ENCODE measurements at places on chromosomes 7 and 10.
A peak's percentile ranks its signal among the peaks of the same experiment; 100 is the strongest.

GRCh38 chr10:127928021-127928806 lies 21.3 kb downstream of the PTPRE start:
- DNase-seq: no peak

- no peak for DNase-seq
Measured at GRCh38 chr10:4651404-4652037, 174.5 kb upstream of the AKR1E2 start.

DNA sequence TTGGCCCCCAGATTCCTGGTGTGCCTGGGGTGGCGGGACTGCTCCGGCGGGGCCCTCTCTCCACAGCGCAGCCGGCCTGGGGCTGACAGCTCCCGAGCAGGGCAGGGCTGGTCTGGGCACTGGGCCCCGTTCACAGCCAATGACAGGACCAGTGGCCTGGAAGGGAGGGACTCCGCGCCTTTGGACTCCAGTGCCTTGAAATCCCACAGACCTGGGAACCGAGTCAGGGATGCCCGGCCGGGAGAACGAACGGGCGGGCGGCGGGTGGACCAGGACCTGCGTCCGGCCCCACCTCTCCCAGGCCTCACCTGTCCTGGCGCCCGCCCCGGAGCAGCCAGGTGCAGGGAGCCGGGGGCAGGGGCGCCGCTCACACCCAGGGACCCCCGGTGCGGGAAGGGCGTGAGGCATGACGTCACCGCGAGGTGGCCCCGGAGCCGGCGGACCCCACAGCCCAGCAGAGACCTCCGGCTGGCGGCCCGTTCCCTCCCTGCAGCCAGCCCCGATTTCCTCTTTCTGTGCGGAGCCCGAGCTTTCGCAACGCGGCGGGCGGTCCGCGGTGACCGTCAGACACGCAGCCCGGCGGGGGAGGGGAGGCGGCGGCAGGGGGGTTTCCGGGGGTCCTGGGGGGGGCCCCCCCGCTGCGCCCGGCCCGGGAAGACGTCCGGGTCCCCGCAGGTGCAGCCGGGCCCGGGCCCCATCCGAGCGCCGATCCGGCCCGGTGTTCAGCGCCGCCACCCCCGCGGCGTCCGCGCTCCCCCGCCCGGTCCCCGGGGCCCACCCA lies 743 bp downstream of the ADAP1 start:
- DNase-seq: peak; percentile 40

DNA sequence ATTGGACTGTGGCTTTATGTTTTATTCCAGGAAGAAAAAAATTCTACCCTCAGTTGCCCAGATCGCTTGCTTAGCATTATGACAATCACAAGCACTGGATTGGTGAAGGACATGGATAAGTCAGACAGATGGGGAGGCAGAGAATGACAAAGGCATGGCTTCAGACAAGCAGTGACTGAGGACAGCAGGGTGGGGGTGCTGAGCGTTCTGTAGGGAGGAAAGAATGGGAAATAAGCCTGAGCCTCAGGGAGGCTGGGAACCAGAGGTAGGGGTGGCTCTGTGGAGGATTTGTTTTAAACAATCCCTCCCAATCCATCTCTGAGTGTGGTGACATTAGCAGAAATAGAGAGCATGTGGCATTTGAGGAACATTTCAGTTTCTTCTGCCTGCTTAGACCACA lies 896.9 kb downstream of the CCSER2 start:
- DNase-seq: no peak

- DNase-seq: no peak
Measured at GRCh38 chr10:123635131-123635530, 31.0 kb upstream of the GPR26 start.

DNA sequence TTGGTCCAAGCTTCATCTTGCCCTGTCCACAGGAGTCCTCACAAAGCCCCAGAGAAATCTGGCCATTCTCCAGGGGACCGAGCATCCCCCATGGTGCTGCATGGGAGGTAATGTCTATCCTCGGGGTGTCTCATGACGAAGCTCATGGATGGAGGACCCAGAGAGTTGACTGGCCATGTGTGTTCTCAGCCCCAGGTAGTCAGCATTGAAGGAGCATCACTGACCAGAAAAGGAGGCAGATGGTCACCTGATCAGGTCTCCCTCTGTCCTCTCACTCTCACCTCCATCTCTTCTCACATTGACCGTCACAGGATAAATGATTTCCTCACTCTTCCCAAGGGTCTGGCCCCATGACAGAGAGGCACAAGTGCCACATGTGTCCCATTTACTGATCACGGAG lies 33.4 kb upstream of the GDF10 start:
- no peak for DNase-seq

DNA sequence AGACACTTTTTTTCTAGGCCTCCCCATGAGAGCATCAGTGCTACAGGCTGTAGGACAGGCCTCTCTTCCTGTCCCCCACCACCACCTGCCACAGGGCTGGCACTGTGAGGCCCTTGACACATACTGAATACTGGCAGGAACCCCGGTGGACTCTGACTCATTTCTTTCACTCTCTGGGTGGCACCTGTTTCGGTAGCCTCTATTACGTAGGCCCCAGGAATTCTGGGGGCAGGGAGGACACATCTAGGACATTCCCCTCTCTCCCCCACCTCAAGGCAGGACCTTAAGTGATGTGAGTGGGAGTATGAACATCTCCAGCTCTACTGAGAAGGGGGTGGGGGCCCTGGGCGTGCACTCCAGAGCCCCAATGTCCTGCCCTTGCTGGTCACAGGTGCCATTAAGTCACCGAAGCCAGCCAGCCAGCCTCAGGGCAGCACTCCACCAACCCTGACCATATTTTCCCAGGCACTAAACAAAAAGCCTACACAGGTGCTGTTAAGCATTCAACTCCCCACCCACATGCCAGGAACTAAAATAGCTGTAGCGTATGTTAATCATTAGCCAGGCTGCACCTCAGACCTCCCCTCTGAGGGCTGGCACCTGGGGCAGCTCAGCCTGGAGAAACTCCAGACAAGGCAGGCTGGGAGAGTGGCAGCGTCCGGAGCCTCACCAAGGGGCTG lies 8.9 kb downstream of the ANXA11 start:
- no peak for DNase-seq

- no peak for DNase-seq
Measured at GRCh38 chr10:44569193-44570091, 184.5 kb upstream of the CXCL12 start.

- no peak for DNase-seq
Measured at GRCh38 chr10:131788386-131788785, 112.4 kb upstream of the PPP2R2D start.

- DNase-seq: no peak
Measured at GRCh38 chr7:19747740-19748339, 25.6 kb downstream of the TMEM196 start.

- no peak for DNase-seq
Measured at GRCh38 chr7:70881167-70881847, 250.6 kb upstream of the GALNT17 start.

DNA sequence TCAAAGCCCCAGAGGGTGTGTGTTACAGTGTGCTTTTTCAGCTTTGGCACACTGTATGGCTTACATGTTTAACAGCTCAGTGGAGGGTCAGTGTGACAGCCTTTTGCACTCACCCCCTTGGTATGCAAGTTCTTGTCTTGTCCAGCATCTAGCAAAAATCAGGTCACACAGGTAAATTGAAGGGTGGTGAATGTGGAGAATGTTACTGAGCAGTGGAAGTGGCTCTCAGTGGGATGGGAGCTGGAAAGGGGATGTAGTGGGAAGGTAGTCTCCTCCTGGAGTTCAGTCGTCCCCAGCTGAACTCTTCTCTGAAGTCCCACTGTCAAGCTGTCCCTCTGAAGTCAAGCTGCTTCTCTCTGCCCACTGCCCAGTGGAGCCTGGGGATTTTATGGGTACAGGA lies 21.0 kb upstream of the C10orf90 start:
- DNase-seq: no peak

DNA sequence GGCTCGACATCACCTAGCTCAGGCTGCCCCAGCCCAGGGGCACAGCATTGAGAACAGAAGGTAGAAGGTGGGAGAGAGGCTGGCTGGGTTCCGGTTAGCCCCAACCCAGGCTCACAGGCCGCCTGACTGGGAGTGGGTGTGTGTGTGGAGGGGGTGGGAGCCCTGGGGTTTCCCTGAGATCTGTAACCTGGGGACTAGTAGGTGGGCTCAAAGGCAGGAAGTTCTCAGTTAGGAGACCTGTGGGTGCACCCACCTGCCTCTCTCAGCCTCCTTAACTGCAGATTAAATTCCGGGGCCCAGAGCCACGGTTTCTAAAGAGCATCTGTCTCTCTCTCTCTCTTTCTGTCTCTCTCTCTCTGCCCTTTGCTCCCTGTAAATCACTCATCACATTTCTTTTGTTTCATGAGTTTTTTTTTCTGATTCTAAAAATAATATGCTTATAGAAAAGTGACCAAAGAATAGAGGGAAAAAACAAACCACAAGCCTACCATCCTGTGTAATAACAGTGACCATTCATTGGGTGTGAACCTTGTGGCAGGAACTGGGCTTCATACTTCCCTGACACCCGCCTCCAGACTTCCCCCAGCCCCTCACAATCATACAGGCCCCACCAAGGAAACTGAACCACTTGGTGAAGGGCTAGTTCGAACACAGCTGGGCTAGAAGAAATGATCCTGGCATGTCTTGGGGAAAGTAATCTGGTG lies 83.4 kb upstream of the SMNDC1 start:
- no peak for DNase-seq

DNA sequence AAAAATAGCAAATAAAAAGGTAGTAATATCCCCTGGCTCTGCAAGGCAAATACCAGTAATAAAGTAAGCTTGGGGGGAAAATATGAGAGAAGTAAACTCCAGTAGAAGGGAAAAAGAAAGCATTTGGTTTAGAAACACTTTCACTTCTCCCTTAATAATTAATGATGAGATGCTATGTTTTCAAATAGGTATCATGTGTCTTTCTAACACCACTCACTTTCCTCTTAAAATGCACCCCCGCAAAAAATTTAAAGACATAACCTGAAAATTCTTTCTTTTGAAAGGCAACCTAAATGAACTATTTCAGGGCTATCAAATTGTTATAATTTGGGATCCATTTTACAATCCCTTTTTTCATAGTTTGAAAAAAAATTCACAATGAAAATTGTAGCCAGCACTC lies 240.3 kb downstream of the SNX10 start:
- DNase-seq: no peak

- no peak for DNase-seq
Measured at GRCh38 chr10:96380821-96381220, 22.0 kb upstream of the OPALIN start.

DNA sequence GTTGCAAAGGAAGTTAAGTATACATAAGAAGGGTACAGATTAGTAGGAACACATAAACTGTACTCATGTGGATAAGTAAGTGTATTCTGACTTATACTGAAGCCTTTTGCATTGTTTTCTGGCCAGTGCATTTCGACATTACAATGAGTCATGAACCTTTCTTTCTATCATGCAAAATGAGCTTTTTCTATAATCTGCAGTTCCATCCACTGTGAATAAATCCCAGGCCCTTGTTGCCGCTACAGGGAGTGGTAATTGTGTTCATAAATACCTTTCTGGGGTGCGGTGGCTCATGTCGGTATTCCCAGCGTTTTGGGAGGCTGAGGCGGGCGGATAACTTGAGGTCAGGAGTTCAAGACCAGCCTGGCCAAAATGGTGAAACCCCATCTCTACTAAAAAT lies 858.3 kb downstream of the GRM8 start:
- no peak for DNase-seq

- no peak for DNase-seq
Measured at GRCh38 chr7:16587790-16588189, 57.8 kb downstream of the ANKMY2 start.

- no peak for DNase-seq
Measured at GRCh38 chr10:110138197-110138812, 69.1 kb upstream of the MXI1 start.

DNA sequence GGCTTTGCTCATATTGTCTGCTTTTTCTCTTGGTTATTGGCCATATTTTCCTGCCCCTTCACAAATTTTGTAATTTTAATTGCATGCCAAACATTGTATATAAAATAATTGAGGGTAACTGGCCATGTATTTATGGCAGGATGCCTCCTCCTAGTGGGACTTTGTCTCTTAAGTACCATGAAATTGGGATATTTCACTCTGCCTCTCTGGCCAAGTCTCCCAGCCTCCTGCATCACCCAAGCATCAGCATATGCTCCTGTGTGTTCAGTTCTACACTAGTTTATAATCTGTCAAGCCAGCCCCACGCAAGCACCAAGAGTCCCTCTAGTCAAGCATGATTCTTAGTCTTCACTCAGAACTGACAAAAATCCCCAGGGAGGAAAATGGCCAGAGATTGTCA lies 44.2 kb upstream of the FHIP2A start:
- no peak for DNase-seq

DNA sequence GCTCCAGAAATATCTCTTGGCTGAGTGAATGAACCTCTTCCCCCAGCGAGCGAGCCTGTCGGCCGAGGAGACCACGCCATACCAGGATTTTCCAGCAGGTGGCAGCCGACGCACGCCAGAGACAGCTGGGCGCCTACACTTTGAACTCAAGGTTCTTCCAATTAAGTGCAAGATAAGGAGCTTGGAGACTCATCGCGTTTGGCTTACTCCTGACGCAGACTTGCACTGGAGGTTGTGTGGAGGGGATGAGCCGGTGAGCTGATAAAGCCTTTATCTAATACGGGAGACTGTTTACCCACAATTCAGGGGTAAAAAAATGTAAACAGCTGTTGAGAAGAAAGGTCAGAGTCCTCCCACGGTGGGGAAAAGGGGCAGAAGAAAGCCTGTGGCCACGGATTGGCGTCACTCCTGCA lies 45.9 kb upstream of the EMX2 start:
- peak; percentile 29 for DNase-seq

DNA sequence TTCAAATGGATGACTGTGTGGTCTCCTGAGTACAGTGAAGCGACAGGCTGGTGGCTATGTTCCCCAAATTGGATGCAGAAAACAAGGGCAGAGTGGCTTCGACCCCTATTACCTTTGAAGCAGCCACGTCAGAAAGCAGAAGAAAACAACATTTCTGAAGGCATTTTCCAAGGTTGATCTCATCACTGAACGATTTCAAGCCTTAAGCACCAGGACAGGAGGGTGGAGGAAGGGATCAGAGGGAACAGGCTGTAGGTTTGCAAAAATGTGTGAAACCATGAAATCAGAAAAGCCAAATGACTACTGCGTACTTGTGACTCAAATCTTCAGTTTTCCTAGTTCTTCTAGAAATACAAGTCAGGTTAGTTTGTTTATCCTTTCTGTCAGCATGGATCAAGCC lies 181.0 kb upstream of the TMEM106B start:
- DNase-seq: no peak

DNA sequence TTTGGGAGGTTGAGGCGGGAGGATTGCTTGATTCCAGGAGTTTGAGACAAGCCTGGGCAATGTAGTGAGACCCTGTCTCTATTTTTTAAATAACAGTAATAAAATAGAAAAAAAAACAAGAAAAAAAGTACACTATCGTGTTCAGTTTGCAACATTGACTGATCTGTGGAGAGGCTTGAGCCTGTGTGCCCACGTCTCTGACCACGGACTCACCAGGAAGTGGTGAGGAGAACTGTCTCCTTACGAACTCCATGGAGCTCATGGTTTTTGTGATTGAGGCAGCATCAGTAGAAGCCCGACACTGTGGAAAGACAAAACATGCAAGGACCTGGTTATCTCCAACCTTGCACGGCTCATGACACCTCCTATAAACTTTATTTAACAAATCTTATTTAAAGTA lies 23.9 kb upstream of the DNAJB6 start:
- no peak for DNase-seq

All from hypothalamus (tissue), 51 donors.